ENCODE measurements at places on chromosomes 13 and 19.

DNA sequence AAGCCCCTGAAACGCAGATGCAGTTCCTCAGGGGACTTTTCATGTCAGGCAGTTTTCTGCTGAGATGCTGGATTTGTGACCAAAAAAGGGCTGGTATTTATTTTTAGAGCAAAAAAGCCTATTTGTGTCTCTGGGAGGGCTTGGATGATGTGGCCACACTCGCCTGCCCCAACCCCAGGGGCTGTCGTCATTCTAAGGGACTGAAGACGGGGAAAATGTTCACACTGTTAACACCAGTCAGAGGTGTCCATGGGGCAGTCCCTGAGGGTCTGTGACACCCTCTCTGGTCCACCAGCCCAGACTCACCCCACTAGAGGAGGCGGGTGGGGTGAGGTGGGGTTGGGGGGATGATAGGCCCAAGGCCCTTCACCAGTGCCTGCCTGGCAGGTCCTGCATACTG is 15.9 kb upstream of the EPHX3 start:
- DNase-seq: no peak

DNA sequence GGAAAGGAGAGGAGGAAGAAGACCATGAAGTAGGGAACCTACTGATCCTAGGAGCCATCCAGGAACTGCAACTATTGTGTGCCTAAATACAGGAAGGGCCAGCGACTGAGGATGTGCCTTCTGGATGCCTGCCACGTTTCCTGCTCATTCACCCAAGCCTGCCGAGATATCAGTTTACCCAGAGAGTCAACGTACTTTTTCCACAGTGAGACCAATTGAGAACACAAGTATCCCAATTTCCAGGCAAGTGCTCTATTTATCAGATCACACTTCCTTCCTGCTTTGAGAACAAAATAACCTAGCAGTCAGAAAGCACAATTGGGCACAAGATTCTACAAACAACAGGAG is 122.4 kb downstream of the AKAP11 start:
- no peak for DNase-seq

DNA sequence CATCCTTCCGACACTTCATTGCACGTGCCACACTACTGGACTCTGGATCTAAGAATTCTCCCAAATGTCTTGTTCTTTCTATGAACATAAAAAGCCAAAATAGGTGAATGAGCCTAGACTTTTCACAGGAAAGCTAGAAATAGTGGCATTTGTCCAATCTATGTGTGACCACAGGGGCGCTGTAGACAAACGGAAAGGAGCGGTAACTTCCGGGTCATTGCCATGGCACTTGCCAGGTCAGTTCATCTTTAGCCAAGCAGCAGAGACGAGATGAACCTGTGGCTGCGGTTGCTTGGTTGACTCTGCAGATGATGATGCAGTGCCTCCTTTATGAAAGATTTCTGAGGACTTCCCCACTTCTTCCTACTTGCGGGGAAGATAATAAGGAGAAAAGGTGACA is 65.6 kb downstream of the ADGRE1 start:
- DNase-seq: no peak

DNA sequence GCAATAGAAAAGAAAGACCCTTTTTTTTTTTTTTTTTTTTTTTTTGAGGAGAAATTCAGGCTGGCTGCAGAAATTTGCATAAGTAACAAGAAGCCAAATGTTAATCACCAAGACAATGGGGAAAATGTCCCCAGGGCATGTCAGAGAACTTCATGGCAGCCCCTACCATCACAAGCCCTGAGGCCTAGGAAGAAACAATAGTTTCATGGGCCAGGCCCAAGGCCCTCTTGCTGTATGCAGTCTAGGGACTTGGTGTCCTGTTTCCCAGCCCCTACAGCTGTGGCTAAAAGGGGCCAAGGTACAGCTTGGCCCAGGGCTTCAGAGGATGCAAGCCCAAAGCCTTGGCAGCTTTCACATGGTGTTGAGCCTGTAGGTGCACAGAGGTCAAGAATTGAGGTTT is 88.4 kb upstream of the TPP2 start:
- no peak for DNase-seq

DNA sequence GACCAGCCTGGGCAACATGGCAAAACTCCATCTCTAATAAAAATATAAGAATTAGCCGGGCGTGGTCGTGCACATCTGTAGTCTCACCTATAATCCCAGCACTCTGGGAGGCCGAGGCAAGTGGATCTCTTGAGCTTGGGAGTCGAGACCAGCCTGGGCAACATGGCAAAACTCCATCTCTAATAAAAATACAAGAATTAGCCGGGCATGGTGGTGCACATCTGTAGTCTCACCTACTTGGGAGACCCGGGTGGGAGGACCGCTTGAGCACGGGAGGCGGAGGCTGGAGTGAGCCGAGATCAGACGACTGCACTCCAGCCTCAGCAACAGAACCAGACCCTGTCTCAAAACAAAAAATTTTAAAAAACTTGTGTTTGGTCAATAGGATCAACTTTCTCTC is 7.7 kb downstream of the SLC25A30 start:
- DNase-seq: no peak

GRCh38 chr19:10580979-10581631 is 6.0 kb downstream of the AP1M2 start:
- DNase-seq: peak; percentile 80

- no peak for DNase-seq
Observed at GRCh38 chr19:33437821-33438671, 64.5 kb downstream of the CEBPG start.
